ENCODE measurements at places on chromosomes 2 and 18.

DNA sequence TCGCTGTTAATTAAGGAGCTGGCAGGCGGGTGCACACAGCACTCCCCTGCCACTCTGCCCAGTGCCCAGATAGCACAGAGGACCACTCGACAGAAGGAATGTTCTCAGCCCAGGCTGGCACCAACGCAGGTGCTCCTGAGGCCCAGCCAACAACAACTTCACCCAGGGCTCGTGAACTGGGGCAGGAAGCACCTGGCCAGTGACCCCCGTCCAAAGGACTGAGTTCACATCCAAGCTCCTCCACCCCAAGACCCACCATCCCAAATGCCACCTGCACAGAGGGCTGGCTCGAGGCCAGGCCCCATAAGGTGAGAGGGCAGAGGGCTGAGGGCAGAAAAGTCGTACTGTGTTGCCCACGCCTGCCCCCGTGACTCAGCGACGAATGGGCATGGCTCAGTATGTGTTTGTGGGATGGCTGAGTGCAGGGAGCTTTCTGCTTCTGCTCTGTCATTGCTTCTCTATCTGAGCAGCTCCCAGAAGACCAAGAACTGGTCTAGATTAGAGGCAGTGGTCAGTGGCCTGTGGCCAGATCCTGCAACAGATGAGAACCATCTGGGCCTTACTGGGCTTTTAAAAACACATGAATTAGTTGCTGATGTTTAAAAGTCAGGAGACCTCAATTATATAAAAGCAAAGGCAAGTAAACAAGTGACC, 68.4 kb downstream of the POLR1A start:
- peak; percentile 90 for DNase-seq

- DNase-seq: peak; percentile 24
Measured at GRCh38 chr2:228688007-228688645, 506.6 kb upstream of the SPHKAP start.

DNA sequence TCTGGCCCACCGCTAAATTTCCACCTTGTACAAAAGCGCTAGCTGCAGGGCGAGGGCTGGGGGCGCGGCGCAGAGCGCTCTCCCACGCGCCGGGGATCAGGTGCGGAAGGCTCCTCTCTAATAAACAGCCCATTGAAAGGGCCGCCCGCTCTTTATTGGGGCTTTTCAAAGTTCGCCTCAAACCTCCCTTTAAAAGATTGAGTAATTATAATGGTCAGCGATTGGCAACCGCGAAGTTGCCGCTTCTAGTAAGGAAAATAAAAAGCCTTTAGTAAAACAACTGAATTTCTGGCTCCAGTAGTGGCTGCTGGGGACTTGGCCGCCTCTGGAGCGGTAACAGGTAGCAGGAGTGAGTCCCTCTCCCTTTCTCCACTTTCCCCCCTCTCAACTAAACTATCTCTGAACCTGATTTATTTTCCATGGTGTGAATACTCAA, 755 bp downstream of the NEUROD1 start:
- DNase-seq: no peak

GRCh38 chr18:5309888-5310470, 14.5 kb upstream of the ZBTB14 start:
- no peak for DNase-seq

GRCh38 chr18:13289481-13290205, 71.1 kb downstream of the LDLRAD4 start:
- DNase-seq: peak; percentile 77

DNA sequence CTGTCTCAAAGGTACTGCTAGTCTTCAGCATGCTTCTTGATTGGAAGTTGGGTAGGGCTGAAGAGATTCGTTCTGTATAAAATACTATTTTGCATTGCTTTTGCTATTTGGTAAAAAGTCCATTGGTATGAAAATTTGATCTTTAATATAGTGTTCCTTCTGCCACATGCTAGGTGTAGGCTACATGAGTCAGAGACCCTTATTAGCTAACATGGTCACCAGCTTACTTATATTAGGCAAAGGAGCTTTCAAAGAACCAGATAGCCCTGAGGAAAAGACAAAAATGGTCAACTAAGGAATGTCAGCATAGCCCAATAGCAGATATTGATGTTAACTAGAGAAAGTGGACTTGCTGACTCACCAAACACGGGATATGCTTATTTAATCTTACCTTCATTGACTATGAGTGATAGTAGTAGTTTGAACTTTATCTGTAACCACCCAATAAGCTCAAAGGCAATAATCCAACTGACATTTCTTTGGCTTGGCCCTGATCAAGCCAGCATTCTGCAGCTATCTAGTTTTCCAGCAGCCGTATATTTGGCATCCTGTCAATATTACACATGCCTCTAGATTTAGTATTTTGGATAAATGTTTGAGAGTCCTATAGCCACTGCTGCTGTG, 110.0 kb downstream of the TPGS2 start:
- no peak for DNase-seq

Data from AG08395 (cell line).